ENCODE measurements at places on chromosomes 1 and 21.
A peak's percentile ranks its signal among the peaks of the same experiment; 100 is the strongest.

DNA sequence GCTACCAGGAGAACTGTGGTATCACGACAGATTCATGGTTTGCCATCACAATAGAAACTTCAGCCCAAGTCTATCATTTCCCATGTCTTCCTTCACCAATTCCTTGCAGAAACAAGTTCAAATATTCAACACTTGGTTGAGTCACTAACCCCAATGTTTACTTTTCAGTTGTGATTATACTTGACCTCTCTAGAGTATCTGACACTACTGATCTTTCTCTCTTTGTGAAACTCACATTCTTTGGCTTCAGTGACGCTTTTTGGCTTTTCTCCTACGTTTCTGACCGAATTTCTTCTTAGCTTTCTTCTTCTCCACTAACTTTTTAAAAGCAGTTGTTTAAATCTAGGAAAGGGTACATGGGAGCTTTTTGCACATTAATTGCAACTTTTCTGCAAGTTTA is 48.8 kb upstream of the HMGB4 start:
- DNase-seq: no peak

GRCh38 chr1:92958203-92958970 is 2.9 kb downstream of the DIPK1A start:
- no peak for DNase-seq

DNA sequence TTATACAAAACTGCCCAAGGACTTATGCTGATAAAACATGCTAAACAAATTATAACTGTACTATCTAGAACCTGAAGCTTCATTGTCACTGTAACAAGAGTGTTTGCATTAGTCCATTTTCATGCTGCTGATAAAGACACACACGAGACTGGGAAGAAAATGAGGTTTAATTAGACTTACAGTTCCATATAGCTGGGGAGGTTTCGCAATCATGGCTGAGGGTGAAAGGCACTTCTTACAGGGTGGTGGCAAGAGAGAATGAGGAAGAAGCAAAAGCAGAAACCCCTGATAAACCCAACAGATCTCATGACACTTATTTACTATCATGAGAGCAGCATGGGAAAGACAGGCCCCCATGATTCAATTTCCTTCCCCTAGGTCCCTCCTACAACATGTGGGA is 100.4 kb downstream of the SPATA6 start:
- no peak for DNase-seq

- DNase-seq: no peak
Observed at GRCh38 chr1:83741348-83741747, 257.6 kb downstream of the TTLL7 start.

DNA sequence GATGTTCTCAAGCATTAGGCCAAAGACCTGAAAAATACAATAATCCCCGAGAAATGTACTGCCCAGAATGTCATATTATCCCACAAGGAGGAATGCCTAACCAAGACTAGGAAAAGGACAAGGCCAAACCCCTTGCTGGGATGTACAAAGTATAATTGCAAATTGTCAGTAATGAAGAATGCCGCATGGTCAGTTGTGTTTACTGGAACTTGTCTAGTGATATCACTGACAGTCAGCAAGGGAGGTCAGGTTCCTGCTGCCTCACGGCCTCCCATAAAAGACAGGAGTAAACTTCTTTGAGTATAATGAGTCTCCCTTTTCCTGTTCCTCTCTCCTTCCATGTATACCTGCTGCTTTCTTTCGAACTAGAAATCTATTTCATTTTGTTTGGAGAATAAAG is 222.8 kb downstream of the RHOU start:
- DNase-seq: no peak

DNA sequence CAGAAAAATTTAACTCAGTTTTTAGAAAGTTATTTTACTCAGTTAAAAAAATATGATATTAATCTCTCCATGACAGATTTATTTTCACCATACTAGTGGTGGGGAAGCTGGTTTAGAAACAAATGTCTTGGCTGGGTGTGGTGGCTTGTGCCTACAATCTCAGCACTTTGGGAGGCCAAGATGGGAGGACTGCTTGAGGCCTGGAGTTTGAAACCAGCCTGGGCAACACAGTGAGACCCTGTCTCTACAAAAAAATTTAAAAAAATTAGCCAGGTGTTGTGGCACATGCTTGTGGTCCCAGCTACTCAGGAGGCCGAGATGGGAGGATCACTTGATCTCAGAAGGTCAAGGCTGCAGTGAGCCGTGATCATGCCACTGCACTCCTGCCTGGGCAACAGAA is 17.3 kb downstream of the TAF5L start:
- no peak for DNase-seq

DNA sequence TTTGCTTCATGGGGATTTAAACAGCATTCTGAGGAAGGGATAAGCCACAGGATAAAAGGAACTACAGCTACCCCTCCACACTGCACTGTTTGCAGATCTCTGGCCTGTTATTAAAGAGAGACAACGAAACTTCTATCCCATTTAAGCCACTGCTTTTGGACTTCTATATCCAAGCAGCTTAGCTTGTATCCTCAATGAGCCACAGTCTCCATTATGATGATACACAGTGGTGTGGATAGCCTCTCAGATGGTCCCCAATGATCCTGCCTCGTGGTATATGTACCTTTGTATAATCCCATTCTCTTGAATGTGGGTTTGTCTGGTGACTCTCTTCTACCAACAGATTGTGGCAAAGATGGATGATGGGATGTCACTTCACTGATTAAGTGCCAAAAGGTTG is 36.0 kb upstream of the MARK1 start:
- no peak for DNase-seq

DNA sequence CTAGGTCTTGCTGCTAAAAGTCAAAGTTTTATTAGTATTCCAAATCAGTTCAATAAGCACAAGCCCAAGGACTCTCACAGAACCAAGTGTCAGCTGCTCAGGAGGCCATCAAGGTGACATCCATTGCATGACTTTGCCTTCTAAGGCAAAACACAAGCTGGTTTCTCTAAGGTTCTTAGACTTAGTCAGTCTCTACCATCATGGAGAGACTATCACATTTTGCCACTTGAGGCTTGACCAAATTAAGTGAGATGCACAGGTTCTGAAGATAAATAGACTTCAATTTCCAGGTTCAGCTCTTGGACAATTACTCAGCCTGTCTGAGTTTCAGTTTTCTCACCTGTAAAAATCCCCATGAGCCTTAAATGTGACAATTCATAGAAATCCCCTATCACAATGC is 29.0 kb downstream of the TRIT1 start:
- no peak for DNase-seq

- no peak for DNase-seq
Observed at GRCh38 chr1:90246069-90246468, 251.2 kb downstream of the ZNF326 start.

GRCh38 chr1:175154629-175155472 is 37.7 kb downstream of the KIAA0040 start:
- peak; percentile 74 for DNase-seq

GRCh38 chr1:242100921-242101320 is 102.0 kb upstream of the MAP1LC3C start:
- DNase-seq: no peak

DNA sequence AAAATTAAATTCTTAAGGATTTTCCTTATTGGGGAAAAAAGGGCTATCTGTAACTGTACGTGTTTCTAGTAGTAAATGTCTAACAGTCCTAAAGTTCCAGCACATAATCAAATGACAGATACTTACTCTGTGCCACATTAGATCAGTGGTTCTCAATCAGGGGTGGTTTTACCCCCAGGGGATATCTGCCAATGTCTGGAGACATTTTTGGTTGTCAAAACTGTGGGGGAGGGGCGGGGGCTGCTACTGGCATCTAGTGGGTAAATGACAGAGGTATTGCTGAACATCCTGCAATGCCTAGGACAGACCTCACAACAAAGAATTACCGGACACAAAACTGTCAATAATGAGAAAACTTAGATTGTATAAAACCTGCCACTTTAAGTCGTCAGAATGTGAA is 33.4 kb upstream of the PTPRC start:
- peak; percentile 62 for DNase-seq

- no peak for DNase-seq
Observed at GRCh38 chr1:27824411-27824810, 6.2 kb upstream of the PPP1R8 start.

GRCh38 chr1:197036861-197037260 is 30.2 kb downstream of the F13B start:
- no peak for DNase-seq

DNA sequence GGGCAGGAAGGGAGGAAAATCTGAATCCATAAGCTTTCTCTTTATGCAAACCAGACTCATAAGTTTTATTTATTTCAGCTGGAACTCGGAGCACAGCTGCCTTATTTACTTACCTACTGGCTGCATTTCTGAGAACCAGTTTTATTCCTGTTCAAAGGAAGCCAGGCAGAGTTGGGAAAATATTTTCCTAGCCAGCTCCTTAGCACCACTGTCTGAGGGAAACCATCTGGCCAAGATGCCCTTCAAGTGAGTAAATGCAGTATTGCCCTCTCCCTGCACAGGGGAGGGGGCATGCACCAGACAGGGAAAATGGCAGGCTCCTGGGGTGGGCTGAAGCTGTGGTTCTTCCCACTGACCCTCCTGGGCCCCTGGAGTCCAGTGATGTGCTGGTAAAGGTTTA is 28.9 kb upstream of the FMOD start:
- no peak for DNase-seq

DNA sequence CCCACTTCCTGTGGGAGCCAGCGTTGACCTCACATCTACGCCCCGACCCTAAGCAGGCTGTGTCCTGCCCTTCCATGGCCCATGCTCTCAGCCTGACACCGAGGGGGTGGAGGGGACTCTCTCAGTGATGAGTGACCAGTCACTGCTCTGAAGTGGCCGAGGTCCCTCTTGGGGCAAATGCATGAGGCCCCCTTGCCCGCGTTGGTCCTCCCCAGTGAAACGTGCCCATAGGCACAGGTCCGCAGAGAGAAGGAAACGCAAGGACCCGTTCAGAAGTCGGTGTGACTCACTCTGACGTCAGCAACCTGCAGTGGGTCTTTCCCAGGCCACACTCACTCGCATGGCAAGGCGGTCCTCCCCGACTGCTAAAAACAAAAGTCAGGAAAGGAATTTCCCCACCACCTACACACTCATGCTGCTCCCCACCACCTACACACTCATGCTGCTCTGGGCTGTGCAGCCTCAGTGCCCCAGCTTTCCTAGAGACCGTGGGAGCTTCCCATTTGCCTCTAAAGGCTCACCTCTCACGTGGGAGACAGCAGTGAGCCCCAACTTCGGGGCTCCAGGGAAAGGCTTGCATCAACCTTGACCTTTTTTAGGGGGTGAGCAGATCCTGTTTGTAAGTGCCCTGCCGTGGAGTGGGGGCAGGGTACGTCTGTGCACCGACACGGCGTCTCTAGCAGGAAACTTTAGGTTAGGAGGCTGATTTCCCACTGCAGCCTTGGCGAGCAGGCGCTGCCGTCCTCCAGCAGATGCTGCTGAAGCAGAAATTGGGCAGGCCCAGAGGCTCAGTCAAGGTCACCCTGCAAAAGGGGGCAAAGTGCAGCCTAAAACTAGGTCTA is 11.4 kb downstream of the UBASH3A start:
- no peak for DNase-seq

- peak; percentile 73 for DNase-seq
Observed at GRCh38 chr1:186605762-186606350, 74.4 kb downstream of the PTGS2 start.

- DNase-seq: no peak
Observed at GRCh38 chr1:244751271-244751895, 84.1 kb upstream of the COX20 start.

DNA sequence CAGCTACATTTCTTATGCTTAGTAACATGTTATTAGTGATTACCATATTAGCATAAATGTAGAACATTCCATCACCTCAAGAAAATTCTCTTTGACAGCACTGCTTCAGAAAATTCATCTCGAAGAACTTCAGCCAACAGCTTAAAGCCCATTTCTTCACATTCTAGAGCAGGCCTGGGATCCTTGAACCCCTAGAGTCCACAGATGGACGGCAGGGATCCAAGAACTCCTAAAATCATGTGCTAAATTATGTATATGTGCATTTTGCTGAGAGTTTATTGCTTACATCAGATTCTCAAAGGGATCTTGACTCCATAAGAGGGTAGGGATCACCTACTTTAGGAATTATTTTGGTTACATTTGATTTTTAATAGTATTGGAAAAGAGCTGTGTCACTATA is 76.2 kb upstream of the TEKT2 start:
- no peak for DNase-seq

DNA sequence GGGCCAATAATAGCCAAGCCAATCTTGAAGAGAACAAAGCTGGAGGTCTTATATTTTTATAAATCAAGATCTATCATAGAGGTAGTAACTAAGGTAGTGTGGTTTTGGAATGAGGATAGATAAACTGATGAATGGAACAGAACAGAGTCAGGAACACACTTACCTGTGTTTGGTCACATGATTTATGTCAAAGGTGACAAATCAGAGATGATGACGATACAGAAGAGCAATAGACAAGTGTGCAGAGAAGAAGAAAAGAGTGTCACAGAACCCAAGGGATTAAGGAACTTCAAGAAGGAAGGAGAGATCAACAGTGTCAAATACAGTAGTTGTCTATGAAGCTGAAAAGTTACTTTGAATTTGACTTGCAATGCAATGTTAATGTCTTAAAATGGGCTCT is 16.1 kb upstream of the CD34 start:
- no peak for DNase-seq

DNA sequence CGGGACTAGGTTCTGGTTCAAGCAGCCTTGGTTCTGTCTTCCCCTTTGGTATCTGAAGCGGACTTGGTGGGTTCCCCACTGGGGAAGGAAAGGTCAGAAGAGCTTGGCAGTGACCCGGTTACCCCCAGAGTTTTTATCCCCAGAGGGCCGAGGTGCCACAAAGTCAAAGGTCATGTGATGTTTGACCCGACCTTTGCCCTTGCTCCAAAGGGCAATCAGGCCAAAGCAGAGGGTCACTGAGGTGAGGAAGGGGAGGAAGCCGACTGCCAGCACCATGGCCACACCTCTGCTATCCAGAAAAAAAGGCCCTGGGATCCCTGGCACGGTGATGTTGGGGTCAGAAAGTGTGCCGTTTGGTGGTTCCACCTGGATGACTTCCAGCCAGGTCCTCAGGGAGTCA is 4.4 kb downstream of the LINGO4 start:
- no peak for DNase-seq

DNA sequence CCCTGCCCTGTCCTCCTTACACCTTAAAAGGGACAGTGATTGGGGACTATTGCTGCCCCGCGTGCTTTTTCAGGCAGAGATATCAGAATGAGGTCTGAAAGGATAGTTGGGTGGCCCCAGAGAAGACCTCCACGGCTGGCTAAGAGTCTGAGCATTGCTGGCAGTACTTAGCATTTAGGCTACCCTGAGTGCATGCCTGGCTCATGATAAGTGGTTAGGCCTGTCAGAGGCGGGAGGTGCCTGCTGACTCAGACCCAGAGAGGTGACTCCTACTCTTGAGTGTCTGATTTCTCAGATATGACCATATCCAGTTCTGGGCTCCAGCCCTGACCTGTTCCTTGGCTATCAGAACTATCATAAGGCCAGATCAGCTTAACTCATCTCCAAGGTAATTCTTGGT is 213.7 kb downstream of the PBX1 start:
- peak; percentile 84 for DNase-seq

DNA sequence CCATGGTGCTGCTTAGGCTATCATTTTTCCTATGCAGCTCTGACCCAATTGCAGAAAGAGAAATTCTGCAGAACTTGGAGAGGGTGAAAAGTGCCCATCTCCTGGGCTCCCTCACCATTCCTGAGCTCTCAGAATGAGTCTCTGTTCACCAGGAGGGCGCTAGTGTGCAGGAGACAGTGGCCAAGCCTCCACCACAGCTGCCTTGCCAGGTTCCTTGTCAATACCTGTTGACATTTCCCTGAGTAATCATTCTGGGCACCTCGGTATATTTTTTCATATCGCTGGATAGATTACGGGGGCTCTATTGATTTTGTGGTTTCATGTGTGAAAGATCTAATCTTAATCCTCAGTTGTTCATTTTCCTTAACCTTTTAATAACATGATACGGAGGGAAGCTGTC is 13.0 kb upstream of the C8B start:
- DNase-seq: no peak
